Left kidney (tissue), 8 donors: ENCODE measurements at places on chromosomes 6 and 20. TPM values are rescaled to one million over a fixed set of nuclear protein-coding genes. Genes with fewer than 3 reads are reported as not detected.

DNA sequence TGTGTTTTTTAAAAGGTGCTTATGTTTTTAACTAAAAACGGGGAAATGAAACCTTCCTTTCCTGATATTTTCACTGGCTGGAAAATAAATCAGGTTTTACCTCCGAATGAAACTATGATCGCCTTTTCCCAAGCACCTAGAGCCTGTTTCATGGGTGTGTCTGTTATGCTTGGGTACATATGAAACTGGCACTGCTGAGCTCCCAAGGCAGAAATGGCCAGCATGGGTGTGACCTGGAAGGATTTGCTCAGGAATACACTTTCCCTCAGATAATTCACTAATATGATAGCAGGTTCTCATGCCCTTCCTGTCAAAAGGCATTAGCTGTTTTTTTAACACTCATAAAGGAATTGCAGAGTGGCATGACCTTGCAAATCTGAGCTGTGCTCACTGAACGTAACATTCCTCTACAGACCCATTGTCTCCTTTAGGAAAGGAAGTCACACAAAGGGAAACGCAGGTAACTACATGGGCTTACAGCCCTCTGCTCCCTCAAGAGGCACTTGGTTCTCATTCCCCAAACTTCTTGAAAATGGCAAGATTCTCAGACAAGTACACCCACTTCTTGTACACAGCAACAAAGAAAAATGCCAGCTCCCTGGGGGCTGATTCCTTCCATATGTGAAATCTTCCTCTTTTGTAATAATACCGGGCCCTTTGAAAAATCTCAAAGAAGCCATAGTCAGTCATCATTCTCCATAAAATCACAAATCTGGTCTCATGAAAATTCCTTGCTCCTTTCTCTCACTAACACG lies 72.7 kb downstream of the METTL24 start:
- DNase-seq, result no peak

DNA sequence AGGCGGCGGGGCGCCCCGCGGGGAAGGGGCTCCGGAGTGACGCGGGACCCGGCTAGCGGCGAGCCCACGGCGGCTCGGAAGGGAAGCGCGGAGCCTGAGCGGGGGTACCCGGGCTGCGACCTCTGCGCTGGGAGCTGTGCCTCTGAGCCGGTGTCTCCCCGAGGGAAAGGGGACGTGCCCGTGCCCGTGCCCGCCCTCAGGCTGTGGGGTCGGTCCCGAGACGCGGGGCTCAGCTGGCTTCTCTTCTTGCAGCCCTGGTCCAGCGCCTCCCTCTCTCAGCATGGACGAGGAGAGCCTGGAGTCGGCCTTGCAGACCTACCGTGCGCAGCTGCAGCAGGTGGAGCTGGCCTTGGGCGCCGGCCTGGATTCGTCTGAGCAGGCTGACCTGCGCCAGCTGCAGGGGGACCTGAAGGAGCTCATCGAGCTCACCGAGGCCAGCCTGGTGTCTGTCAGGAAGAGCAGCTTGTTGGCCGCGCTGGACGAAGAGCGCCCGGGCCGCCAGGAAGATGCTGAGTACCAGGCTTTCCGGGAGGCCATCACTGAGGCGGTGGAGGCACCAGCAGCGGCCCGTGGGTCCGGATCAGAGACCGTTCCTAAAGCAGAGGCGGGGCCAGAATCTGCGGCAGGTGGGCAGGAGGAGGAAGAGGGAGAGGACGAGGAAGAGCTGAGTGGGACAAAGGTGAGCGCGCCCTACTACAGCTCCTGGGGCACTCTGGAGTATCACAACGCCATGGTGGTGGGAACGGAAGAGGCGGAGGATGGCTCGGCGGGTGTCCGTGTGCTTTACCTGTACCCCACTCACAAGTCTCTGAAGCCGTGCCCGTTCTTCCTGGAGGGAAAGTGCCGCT lies 686 bp downstream of the ZGPAT start:
- DNase-seq, result no peak

DNA sequence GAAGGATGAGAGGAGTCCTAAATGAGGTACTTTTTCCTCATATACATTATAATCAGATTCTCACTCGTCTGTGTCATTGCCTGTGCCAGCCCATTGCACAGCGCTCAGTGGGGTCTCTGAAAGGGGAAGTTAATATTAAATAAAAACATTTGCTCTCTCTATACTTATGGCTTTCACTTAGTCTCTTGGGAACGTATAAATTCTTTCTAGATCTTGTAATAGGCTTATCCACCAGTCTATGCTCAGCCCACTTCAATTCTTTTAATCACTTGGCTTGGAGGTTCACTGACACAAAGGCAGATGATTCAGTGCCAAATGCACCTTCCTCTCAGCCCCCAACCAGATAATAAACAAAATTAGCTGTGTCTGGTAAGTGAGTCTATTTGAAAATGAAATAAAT lies 164.3 kb upstream of the OGFRL1 start:
- no peak for DNase-seq

- DNase-seq, result no peak
These were observed 30.7 kb downstream of the SLC35D3 start for GRCh38 chr6:136952714-136953260.

DNA sequence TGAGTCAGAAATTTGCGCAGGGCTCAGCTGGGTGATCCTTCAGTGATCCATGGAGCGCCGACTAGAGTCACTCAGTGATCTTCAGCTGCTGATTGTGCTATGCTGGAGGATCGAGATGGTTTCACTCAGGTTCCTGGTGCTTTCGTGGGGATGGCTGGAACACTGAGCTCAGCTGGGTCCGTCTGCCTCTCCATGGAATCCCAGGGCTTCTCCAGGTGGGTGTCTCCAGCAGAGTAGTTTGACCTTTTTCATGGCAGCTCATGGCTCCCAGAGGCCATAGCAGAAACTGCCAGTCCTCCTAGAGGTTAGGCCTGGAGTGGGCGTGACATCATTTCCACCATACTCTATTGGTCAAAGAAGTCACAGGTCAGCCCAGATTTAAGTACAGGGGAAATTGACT lies 88.8 kb upstream of the SIRPA start:
- DNase-seq, result no peak

The MLN gene
- polyA plus RNA-seq, result 2.1 TPM

GRCh38 chr6:114049367-114049966 lies 78.5 kb upstream of the HDAC2 start:
- DNase-seq, result no peak

The BAK1 gene
- polyA plus RNA-seq, result 21.1 TPM

DNA sequence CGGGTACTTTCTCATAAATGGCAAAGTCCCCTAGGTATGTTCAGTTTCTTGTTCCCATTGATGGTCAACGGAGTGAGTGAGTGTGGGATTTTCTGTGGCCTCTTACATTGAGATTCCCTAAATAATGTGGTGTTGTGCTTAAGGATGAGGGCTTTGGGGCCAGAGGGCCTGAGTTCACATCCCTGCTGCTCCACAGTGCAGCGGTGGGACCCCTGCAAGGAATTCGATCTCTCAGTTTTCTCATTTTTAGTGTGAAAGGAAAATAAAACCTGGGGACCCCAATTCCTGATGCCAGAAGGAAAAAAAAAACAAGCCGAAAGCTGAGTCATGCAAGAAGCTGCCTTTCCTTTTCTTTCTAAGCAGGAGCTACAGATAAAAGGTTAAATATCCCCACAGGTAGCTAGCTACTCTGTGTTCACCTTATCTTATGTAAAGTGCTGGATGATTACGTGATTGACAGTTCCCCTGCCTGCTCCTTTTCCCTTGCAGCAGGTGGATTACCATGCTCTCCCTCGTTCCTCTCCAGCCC lies 120.2 kb upstream of the CLDN20 start:
- no peak for DNase-seq

The CCNC gene
- polyA plus RNA-seq, result 103 TPM

GRCh38 chr20:7897781-7898364 lies 42.4 kb downstream of the HAO1 start:
- no peak for DNase-seq

The NNAT gene
- 90.1 TPM for polyA plus RNA-seq

GRCh38 chr6:17450832-17451231 lies 57.4 kb downstream of the CAP2 start:
- DNase-seq, result peak; percentile 68

- no peak for DNase-seq
These were observed 53.2 kb downstream of the EIF2S2 start for GRCh38 chr20:34058831-34059230.

- peak; percentile 35 for DNase-seq
These were observed 75.1 kb upstream of the MC3R start for GRCh38 chr20:56173438-56173837.

The OR2J3 gene
- not detected for polyA plus RNA-seq

DNA sequence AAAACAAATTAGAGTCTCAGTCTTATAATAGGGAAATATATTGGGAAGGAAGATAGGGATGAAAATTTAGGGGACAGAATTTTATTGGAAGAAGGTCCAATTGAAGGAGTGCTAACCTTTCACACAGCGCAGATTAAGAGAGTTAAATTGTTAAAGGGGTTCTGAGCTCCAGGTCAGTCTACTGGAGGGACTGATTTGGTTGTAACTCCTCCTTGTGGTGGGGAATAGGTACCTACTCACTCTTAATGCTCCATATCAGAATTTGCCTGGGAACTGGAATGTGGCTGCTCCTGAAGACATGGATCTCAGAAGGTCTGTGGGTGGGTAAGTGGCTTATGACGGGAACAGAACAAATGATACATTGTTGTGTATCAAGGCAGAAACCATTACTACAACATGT lies 143.5 kb downstream of the FLRT3 start:
- DNase-seq, result no peak

- no peak for DNase-seq
These were observed 338 bp downstream of the SRXN1 start for GRCh38 chr20:652615-653109.

DNA sequence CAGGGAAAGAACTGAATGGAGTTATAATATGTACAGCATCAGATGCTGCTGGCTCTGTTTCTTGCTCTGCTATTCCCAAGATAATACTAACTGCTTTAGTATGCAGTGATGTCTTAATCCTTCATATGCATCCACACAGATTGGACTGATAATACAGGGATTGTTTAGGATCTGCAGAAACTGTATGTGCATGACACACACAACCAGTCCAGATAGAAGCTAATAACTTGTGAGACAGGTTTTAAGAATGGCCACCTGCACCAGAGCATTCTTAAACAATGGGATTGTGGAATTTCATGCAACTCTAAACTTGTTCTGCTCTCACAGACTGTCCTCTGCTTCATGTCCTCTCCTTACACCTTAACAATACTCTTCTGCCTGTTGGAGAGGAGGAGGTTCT lies 90.9 kb downstream of the SPTLC3 start:
- no peak for DNase-seq

The SIRPB2 gene
- polyA plus RNA-seq, result 0.88 TPM

The ARMH2 gene
- polyA plus RNA-seq, result not detected

DNA sequence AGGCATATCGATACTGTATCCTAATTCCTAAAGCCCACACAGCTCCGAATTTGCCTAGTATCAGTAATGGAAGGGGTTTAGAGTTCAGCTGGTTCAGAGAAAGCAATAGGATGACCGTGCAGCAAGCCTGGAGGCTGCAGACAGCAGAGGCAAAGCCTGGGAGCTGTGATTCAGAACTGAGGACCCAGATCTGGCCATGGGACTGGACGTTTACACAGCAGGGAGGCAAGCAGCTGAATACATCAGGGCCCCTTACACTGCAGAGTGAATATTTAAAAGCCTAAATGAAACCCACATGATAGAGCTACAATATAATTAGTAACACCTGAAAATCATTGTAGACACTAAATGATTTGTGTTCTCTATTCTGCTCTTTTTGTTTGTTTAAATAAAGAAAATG lies 38.0 kb downstream of the ELOVL2 start:
- DNase-seq, result no peak

- DNase-seq, result no peak
These were observed 1316.0 kb upstream of the GJE1 start for GRCh38 chr6:140816681-140817080.

DNA sequence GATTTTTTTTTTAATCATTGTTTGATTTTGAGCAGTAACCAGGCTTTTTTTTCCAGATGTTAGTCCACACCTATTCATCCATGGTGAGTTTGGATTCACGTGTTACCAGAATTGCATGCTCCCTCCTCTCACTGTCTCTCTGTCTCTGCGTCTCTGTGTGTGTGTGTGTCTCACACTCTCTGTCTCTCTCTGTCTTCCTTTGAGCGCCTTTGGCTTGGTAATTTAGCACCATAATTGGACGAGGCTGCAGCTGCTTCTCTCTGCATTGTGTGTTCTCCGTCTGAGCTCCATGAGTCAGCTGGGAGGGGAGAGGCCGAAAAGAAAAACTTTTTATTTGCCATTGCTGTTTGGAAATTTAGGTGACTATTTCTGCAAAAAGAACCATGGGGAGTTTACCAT lies 3.4 kb downstream of the TFAP2B start:
- DNase-seq, result no peak

- DNase-seq, result no peak
These were observed 230.1 kb upstream of the SUPT3H start for GRCh38 chr6:45607798-45608197.

The ARMC12 gene
- 1.8 TPM for polyA plus RNA-seq

The ERMARD gene
- polyA plus RNA-seq, result 62.5 TPM

GRCh38 chr6:16238963-16239797 lies 793 bp downstream of the GMPR start:
- DNase-seq, result no peak

- no peak for DNase-seq
These were observed 270.0 kb upstream of the JAG1 start for GRCh38 chr20:10943686-10944265.

- DNase-seq, result no peak
These were observed 151.1 kb downstream of the KHDC1L start for GRCh38 chr6:73074175-73074574.

DNA sequence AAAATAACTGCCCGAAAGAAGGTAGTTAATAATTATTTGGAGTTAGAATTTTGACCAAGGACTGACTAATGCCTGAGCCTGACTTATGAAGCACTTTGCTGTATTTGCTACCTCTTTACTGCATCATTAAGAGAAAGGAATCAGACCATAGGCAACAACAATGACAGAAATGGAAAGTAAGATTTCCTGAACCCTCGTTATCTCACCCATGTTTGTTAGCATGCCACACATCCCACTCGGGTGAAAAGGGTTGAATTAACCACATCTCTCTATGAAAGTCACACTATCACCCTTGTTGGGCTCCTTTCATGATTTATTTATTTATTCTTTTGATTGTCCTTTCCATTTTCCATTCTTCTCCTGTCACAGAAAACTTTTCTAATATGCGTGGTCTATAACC lies 59.6 kb downstream of the OLIG3 start:
- no peak for DNase-seq

The FNDC1 gene
- polyA plus RNA-seq, result 6.3 TPM

GRCh38 chr6:22102671-22103070 lies 194.2 kb downstream of the PRL start:
- no peak for DNase-seq

GRCh38 chr6:123745895-123746294 lies 57.8 kb upstream of the NKAIN2 start:
- no peak for DNase-seq

- DNase-seq, result no peak
These were observed 140.2 kb upstream of the FAM83B start for GRCh38 chr6:54706391-54706790.

The NKX2-4 gene
- not detected for polyA plus RNA-seq

The KCNQ2 gene
- 5.5 TPM for polyA plus RNA-seq

DNA sequence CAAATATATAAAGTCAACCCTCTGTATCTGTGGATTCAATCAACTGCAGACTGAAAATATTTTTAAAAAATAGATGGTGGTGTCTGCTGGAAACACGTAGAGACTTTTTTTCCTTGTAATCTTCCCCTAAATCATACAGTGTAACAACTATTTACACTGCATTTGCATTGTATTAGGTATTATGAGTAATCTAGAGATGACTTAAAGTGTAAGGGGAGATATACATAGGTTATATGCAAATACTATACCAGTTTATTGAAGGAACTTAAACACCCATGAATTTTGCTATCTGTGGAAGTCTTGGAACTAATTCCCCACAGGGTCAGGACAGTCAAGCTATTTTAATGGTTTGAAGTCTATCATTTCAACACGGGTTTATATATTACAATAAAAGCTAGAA lies 10.2 kb downstream of the HDAC2 start:
- DNase-seq, result no peak

GRCh38 chr6:111803371-111803770 lies 69.9 kb downstream of the FYN start:
- no peak for DNase-seq
